ENCODE measurements at places on chromosomes 11 and 22. TPM values are rescaled to one million over a fixed set of nuclear protein-coding genes. Genes with fewer than 3 reads are reported as not detected.

The MMP8 gene
- total RNA-seq = 0.03 TPM

The PRCP gene
- total RNA-seq = 49.1 TPM

The PARVA gene
- 6.6 TPM for total RNA-seq

The RIBC2 gene
- 0.49 TPM for total RNA-seq

The SCN3B gene
- not detected for total RNA-seq

The MRGPRX4 gene
- not detected for total RNA-seq

The MALAT1 gene
- total RNA-seq = 166 TPM

The CST6 gene
- total RNA-seq = not detected

The BRSK2 gene
- total RNA-seq = 9.2 TPM

The API5 gene
- 20.4 TPM for total RNA-seq

The NRXN2 gene
- total RNA-seq = 16.7 TPM

DNA sequence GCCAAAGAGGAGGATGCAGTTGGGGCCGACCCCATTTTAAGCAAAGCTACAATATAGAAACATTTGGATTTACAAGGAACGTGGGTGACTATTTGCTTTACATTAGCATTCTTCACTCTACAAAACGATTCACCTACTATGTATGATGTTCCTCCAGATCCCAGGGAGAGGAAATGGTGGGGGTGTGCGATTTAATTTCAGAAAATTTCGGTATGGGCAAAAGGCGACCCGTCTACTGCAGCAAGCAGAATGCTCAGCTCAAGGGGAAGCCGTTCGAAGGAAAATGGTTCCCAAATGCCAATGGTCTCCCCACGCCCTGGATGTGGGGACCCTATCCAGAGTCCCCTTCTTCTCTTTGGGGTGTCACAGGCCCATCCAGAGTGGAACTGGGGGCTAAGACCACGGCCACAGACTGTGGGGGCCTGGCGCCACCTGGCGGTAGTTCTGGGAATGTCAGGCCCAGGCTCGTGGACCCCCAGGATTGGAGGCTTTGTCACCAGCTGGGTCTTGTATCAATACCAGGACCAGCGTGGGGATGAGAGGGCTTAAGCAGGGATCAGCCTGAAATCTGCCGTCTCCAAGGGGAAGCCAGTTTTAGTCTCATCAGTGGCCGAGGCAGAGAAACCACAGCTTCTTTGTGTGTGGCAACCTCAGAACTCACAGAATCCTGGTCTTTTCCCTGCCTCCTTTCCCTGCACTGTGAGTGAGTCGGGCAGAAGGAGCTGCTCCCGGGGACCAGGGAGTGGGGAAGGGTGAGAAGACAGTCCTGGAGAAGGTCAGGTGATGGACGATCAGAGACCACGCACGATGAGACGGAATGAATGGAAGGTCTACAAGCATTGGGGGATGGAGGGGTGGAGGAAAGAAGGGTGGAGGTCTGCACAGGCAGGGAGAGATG lies 8.4 kb downstream of the LRRC10B start:
- no peak for DNase-seq

GRCh38 chr11:85517272-85517671 lies 109.9 kb downstream of the DLG2 start:
- DNase-seq = no peak

- peak; percentile 33 for DNase-seq
Measured at GRCh38 chr11:65919573-65920371, 546 bp downstream of the DRAP1 start.

DNA sequence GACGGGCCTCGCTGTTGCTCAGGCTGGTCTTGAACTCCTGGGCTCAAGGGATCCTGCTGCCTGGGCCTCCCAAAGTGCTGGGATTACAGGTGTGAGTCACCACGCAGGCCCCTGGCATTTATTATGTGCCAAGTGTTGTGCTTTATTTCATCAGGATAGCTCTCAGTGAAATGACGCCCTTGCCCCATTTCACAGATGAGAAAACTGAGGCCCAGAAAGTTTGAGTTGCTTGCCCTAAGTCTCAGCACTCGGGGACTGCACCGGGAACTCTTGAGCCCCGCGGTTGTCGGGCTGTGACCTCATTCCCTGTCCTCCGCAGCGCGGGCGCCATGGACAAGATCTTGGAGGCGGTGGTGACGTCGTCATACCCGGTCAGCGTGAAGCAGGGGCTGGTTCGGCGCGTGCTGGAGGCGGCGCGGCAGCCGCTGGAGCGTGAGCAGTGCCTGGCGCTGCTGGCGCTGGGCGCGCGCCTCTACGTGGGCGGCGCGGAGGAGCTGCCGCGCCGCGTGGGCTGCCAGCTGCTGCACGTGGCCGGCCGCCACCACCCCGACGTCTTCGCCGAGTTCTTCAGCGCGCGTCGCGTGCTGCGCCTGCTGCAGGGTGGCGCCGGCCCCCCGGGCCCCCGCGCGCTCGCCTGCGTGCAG lies 7.3 kb downstream of the USP35 start:
- DNase-seq = no peak

- peak; percentile 10 for DNase-seq
Measured at GRCh38 chr11:7635137-7635536, 38.2 kb downstream of the CYB5R2 start.

- no peak for DNase-seq
Measured at GRCh38 chr11:104464691-104465090, 300.7 kb upstream of the PDGFD start.

GRCh38 chr11:2995031-2995561 lies 3.0 kb upstream of the NAP1L4 start:
- no peak for DNase-seq

- DNase-seq = peak; percentile 75
Measured at GRCh38 chr11:31118566-31118965, 251.0 kb downstream of the DCDC1 start.

GRCh38 chr11:5625281-5625680 lies 480 bp downstream of the TRIM34 start:
- no peak for DNase-seq

- DNase-seq = no peak
Measured at GRCh38 chr22:41508770-41509170, 35.5 kb downstream of the POLR3H start.

- DNase-seq = no peak
Measured at GRCh38 chr11:2805388-2806056, 80.1 kb downstream of the CDKN1C start.

- DNase-seq = peak; percentile 91
Measured at GRCh38 chr22:39496131-39496838, 5.8 kb upstream of the MIEF1 start.

DNA sequence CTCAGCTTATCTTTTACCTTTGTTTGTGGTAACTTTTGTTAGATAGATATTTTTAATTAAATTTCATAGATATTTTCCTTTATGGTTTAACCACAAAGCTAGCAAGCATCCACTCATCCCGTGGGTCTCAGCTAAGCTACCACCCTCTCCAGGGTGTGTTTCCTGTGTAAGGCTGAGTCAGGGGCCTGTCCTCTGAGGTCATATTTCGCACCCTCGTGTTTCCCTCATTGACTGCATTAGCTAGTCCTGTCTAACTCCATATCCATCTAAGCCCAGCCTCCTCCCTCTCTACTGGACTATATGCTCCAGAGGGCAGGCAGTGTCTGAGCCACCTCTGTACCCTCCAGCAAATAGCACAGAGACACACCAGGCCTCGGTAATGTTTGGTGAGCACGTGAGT lies 16.7 kb downstream of the XRRA1 start:
- no peak for DNase-seq

- DNase-seq = no peak
Measured at GRCh38 chr11:12687216-12687623, 13.0 kb downstream of the TEAD1 start.

- no peak for DNase-seq
Measured at GRCh38 chr11:45087900-45088160, 58.6 kb upstream of the PRDM11 start.

- no peak for DNase-seq
Measured at GRCh38 chr11:80616070-80616800, 1175.4 kb upstream of the TENM4 start.

- DNase-seq = no peak
Measured at GRCh38 chr11:14894657-14895598, 2.9 kb upstream of the CYP2R1 start.

DNA sequence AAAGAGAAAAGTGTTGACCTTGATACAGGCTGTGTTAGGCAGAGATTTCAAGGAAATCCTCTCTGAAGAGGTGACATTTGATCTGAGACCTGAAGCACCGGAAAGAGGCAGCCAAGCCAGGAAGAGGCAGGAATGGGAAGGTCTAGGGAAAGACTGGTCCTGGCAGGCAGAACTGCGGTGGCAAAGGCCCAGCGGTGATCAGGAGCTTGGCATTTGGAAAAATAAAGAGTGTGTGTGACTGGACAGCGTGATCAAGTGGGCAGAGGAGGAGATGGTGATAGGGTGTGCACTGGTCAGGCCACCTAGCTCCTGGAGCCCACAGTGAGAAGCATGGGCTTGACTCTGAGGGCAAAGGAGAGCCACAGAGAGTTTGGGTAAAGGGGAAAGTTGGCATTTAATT lies 27.2 kb upstream of the GAB4 start:
- DNase-seq = peak; percentile 74

GRCh38 chr11:116981266-116981885 lies 116.9 kb downstream of the SIK3 start:
- no peak for DNase-seq

DNA sequence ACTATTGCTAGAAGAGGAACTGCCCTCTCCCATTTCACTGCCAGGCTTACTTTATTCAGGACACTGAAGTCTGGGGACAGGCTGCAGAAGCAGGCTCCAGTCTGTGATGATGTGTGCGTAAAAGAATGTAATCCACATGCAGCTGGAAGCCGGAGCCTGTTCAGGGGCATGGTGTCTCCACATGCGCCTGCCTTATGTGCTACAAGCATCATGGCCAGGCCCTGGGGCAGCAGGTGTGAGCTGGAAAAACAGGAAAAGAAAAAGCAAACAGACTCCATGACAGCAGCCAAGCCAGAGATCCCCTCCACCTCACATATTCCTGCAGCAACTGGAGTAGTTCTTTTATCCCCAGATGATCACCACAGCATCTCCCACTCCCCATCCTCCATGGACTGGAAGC lies 33.4 kb downstream of the ARFGAP2 start:
- DNase-seq = no peak

GRCh38 chr11:82105331-82105998 lies 628.2 kb downstream of the FAM181B start:
- no peak for DNase-seq

DNA sequence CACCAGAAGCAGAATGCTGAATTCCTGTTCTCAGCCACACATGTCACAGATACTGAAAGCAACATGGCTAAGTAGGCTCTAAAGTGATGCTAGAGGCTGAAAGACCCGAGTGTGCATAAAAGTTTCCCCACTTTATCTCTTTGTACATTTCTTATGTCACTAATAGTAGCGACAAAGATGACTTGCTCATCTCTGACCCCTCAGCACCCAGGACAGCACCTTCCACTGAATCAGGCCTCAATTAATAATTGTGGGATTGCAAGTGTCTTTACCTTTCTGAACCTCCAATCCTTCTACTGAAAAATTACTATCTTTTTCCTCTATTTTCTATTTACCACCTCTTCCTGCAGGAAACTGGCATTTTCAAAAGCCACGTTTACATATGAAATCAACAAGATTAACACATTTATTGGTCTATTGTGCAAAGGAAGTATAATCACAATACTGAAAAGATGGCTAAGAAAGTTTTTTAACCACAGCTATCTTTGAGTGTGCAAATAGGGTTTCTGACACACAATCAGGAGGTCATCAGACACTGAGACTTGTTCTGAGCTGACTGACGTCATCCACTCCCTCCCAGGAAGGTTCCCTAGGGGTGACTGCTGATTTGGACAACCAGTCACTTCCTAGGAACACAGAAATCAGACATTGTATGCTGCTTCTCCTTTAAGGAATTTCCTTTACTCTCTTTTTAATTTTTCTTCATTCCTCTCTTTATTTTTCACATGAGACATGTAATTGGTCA lies 213.9 kb upstream of the ISX start:
- no peak for DNase-seq

GRCh38 chr11:44258190-44258489 lies 51.8 kb downstream of the ALX4 start:
- no peak for DNase-seq

GRCh38 chr11:122096272-122097112 lies 19.5 kb downstream of the BLID start:
- DNase-seq = no peak

DNA sequence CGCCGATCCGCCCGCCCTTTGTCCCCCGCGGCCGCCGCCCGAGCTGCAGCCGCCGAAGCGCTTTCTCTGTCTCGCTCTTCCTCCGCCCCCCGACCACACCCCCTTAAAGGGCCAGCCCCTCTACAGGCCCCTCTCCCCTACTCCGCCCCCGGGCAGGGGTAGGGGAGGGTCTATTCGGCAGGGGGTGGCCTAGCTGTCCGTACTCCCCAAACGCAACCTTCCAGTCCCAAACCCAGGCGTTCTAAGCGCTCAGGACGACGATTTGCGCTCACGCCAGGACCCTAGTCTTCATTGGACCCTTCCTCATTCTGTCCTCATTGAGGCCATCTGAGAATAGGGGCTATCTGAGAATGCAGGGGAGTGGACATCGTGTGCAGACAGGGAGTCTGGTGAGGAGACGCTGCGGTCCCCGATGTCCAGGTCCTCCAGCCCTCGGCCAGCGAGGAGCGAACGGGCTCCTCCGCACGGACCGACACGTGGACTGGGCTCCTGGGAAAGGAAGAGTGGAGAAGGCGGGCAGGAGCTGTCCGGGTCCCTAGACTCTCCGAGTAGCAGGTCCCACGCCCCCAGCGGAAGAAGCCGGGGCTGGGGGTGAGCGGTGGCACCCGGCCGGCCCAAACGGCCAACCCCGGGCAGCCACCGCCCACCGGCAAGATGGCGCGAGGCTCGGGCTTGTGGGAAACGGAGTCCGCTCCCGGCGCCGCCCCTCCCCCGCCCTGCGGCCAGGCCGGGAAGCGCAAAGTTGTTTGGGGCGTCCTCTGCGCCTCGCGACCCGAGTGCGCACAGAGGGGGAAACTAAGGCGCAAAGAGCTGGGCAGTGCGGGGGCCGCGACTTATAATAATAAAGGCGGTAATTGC lies at the start of gene PPP1R14B:
Gene PPP1R14B (minus strand): TSS at position 73 of the 858 bp plus-strand sequence. CDS start 270 bp downstream, outside the sequence.
- peak; percentile 79 for DNase-seq

DNA sequence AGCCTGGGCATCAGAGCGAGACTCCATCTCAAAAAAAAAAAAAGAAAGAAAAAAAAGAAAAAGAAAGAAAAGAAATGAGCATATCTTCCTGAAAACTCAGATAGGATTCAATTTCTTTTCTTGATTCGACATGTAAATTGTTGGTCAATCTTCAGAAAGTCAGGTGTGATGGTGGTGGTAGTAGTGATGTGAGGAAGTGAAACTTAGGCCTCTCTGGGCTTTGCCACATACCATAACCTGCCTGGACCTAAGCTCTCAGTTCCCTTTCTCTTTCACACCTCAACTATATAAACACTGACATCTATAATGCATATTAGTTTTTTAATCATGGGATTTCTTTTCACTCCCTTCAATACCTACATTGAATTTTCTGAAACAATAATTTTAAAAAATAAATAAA lies 98.0 kb upstream of the TBCEL start:
- DNase-seq = no peak

- DNase-seq = no peak
Measured at GRCh38 chr11:28223577-28223976, 115.4 kb downstream of the METTL15 start.
